ENCODE measurements at places on chromosomes 11 and 22.

DNA sequence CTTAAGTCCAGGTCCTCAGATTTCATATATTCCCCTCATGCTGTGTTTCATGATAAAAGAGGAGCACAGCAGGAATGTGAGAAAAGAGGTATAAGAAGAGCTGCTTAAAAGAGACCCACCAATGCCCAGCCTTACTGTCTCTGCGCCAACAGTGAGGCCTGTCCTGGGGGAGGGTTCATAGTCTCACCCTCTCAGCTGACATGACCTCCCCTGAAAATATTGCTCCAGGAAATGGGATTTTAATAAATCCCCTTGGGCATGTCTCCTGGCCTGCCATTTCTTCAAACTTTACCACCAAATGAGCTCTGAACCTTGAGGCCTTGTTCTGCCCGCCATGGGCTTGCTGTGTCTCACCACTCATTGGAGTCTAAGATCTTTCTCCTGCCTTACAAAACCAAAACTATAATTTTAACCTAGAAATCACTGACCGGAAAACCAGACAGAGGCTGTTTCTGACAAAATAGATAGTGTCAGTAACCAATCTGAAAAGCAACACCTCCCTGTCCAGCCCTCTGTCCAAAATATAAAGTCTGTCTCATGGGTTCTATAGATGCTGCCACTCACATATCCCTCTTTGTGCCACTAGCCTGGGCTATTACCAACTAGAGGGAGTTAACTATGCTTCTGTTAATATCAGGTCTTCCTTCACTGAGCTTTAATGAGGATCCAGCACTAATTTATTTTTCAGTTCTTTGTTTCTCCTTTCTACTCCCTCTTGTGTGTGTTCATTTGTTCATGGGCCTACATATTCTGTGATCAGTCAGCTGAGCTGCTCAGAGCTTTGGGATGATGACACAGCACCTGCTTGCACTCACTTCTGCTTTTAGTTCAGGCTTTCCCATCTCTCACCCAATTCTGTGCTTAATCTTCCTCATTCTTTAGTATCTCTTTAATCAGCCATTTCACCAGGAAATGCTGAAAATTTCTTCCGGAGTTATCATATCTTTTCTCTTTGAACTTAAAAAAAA, at the start of gene OR2AG2:
TSS of gene OR2AG2 (minus strand) at position 51 of the 968 bp plus-strand sequence. CDS start 3,019 bp downstream, outside the sequence.
- DNase-seq: no peak

DNA sequence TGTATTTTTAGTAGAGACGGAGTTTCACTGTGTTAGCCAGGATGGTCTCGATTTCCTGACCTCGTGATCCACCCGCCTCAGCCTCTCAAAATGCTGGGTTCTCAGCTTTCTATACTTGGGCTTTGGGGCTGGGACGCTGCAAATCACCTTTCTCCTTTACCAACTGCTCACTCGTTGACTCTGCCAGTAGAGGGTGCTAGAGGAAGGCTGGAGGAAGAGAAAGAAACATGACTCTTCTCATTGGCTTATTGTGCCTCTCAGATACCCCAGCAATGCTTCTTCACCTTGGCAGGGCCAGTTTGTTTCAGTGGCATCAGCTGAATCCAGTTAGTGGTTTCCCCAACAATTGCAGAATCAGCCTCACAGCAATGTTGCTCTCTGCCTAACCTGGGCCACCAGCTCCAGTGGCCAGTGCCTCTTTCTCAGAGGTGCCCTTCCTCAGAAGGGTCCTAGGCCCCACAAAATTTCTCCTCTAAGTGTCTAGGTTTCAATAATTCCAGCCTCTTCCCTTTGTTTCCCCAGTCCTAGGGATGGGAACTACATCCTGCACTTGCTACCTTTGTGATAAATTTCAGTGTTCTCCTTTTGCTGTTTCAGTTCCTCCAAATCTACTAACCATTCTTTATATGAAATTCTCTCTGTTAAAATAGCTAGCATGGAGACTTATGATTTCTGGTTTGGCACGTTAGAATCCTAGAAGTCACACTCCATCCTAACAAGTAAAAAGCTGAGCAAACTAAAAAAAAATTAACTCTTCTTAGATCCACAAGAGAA, 71.5 kb upstream of the VSTM5 start:
- no peak for DNase-seq

DNA sequence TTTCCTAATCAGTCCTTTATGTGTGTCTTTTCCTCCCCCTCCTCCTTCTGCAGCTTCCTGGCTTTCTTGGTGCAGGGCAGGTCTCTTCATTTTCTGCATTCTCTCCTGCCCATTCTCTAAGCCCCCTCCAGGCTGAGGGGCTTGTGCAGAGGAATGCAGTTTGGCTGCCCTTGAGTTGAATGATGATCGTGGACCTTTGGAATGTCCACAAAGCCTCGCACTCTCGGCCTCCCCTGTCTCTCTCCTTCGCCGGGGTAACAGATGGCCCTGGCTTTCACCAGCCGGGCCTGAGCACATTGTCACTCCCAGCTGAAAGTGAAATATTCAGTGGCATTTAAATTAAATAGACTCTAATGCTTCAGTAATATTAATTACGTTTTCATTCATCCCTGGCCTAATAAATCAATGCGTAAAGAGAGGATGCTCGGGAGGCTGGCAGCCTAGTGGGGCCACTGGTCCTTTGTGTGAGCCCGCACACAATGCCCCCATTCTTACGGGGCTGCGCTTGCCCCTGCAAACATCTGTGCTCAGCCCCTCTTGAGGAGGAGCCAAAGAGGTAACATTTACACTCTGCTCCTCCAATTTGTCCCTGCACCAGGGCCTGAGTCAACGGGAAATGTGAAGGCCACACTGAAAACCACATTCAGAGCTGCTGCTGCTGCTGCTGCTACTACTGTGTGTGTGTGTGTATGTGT, 64.9 kb upstream of the PAX6 start:
- DNase-seq: no peak

- no peak for DNase-seq
Observed at GRCh38 chr11:10294290-10294953, 403 bp upstream of the SBF2 start.

GRCh38 chr11:74142624-74143023, 28.2 kb downstream of the C2CD3 start:
- no peak for DNase-seq

- DNase-seq: no peak
Observed at GRCh38 chr22:38228873-38229740, 27.3 kb downstream of the MAFF start.

DNA sequence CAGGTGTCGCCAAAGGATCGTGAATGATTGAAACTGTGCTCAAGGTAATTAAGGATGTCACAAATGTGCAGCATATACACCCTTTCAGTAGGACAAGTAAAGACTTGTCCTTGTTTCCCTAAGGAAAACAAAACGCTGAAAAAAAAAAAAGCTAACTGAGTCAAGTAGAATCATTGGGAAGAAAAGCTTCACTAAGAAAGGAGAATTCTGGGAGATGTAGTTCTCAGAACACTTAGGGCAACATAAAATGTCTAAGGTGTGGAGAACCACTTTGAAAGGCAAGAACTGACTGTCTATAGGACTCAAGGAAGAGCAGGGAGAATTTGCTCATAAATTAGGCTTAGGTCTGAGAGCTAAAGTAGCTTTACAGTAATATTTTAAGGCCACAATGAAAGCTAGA, 2.9 kb upstream of the OR5T1 start:
- no peak for DNase-seq

GRCh38 chr11:10618490-10618889, 50.0 kb upstream of the LYVE1 start:
- DNase-seq: no peak

- DNase-seq: no peak
Observed at GRCh38 chr11:2653930-2654739, 45.7 kb downstream of the KCNQ1OT1 start.

DNA sequence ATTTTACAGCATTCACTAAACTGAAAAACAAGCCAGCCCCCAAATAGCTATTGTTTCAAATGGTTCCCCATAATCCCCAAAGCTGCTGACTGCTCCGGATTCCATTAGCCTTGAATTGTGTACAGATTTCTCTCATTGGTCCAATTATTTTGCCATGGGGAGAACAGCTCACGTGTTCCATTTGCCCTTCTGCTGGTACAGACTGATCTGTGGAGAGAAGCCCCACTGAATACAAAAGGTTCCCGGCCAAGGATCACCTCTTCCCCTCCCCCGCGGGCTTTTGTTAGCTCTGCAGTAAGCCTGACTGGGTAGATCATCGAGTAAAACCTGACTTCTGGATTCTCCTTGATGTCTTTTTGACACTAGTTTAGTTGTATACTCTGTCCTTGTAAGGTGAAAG, 9.1 kb upstream of the MAPK8IP1 start:
- DNase-seq: no peak

DNA sequence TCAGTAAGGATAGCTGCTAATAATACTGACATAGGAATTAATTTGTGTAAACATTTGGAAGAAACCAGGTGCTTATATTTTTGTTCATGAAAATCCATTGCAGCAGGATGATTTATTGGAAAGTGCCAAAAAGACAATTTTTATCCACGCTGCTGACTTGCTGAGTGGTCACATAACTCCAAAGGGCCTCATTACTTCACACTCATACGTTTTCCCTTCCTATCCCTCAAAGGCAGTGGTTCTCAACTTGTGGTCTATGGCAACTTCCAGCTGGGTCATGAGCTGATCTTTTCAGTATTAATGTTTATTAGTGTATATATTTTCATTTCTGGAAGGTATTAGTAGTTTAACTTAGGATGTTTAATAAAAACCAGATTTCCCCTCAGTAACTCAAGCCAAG, 178.1 kb downstream of the UVRAG start:
- no peak for DNase-seq

DNA sequence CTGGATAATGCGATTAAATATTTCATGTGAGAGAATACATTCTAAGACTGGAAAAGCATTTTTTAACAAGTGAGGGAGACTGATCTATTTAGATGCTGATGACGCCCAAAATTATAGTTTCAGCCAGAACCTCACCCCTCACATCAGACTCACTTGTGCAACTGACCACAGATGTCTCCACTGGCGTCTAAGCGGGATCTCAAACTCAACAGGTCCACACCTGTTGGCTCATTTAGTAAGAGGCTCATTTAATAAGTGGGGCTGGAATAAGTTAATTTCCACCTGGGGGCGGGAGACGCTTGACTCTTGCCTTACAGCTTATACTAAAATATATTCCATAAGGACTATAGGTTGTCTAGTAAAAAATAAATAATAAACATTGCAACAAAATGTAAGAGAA, 47.5 kb downstream of the MORC2 start:
- DNase-seq: no peak

Data from stimulated activated CD8-positive, alpha-beta memory T cell treated with anti-CD3 and anti-CD28 coated beads, Interleukin-4, amount 100 ng/mL, for 24 hours (primary cell).